ENCODE measurements at places on chromosomes 2 and 18.
A peak's percentile ranks its signal among the peaks of the same experiment; 100 is the strongest.

DNA sequence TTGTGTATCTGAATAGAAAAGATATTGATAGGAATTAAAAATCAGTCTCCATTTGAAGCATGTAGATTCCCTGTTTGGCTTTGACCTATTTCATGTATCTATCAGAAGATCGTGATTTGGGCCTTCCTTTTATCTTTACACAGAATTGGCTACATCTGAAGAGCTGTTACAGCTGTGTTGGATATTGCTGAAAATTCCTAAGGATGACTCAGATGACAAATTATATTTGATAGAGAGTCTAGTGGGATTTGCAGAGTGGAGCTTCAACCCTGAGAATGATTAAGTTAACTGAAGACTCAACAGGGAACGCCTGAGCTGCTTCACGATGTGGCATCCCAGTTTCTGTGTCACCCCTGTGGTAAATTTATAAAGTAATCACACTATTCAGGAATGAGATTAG, 4.9 kb upstream of the COL3A1 start:
- DNase-seq: no peak

GRCh38 chr18:42614619-42615293, 500.7 kb downstream of the RIT2 start:
- DNase-seq: no peak

DNA sequence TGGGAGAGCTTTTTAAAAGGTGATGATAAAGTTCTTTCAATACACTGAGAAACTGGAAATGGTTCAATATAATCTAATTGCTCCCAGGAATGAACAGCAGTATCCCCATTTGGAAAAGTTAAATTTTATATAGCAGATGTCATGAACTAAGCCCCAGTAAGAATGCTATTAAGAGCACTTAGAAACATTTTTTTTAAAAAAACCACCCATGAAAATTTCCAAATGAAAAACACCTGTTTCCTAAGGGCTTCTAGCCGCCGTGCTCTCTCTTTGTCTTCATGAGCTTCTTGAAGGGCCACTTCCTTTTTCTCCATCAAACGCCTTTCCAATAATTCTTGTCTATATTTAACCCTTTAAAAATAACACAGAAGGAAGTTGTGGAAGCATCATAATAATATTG, 77.0 kb downstream of the UPP2 start:
- DNase-seq: no peak

DNA sequence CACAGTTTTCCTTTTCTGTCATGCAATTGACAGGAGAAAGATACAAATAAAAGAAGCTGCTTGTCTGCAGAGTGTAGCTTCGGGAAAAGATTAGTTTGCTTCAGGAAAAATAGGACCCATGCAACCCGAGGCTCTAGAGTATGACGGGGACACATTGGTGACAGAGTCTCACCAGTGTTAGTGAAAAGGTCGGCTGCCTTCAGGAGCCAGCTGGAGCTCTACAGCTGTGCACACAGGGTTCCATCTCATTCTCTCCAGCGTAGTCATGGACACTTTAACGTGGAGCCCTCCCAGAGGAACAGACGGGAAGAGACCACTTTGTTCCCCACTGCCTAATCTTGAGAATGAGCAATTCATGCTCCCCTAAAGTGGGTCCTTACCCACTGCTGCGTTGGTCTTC, 42.9 kb downstream of the FECH start:
- DNase-seq: no peak

DNA sequence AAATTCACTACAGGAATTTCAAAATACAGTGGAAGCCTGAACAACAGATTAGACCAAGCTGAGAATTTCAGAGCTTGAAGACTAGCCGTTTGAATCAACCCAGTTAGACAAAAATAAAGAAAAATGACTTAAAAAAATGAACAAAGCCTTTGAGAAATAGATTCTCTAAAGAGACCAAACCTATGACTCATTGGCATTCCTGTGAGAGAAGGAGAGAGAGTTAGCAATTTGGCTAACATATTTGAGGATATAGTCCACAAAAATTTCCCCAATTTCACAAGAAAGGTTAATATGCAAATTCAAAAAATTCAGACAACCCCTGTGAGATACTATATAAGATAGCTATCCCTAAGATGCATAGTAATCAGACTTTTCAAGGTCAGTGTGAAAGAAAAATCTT, 78.0 kb downstream of the MYO3B start:
- DNase-seq: peak; percentile 71

DNA sequence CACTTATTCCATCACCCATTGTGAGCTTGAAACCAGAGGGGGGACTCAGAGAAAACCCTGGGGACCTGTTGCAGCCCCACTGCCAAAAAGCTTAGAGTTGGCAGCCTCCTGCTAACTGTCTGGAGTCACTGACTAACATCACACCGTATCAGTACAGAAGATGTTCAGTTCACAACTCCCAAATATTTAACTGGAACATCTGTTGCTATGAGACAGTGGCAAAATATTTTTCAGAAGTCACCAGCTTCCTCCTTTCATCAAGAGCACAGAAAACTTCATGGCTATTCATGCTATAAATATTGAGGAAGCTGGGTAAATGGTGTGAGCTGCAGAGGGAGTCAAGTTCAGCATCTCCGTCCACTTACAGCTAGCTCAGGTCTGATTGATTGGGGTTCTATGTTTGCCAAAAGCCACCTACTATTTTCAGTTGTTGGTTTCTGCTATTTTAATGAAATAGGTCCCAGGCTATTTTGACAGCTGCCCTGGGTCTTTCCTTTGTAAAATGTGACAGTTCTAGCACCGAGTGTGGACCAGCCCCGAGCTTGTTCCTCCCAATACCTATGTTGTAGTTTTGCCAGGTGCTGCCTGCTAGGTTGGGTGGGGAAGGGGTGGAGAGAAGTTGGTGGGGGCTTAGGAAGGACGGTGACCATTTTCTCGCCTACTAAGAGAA, 9.8 kb downstream of the TUBB6 start:
- no peak for DNase-seq

GRCh38 chr2:23351388-23352141, 33.4 kb upstream of the KLHL29 start:
- no peak for DNase-seq

DNA sequence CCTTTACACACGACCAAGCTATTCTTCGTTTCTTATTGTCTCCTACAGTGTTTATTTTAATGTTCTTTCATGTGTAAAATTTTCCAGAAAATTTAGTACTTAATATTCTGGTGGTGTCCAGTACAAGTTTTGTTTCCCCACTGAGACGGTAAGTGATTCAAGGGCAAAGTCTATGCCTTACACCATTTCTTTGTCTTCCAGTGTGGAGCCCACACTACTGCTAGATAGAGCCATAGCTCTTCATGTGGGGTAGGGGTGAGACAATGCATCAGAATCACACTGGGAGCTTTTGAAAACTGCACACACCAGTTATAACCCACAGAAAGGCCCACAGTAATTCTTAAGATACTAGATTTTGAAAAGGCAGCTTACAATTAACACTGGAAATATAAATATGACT, 125.6 kb downstream of the TDRD15 start:
- no peak for DNase-seq

DNA sequence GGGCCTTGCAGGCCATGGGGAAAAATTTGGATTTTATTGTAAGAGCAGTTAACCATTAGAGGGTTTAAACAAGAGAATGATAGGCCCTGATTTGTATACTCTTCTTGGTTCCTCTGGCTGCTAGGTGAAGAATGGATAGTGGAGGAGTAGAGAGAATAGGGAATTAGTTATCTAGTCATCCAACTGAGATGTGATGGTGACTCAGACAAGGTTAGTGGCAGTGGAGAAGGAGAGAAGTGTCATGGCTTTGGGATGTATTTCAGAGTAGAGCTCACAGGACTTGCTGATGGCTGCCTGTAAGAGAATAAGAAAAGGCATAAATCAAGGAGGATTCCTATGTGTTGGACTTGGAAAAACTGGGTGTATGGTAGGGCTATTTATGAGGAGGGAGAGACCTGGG, 169.4 kb downstream of the PLCL1 start:
- DNase-seq: no peak

DNA sequence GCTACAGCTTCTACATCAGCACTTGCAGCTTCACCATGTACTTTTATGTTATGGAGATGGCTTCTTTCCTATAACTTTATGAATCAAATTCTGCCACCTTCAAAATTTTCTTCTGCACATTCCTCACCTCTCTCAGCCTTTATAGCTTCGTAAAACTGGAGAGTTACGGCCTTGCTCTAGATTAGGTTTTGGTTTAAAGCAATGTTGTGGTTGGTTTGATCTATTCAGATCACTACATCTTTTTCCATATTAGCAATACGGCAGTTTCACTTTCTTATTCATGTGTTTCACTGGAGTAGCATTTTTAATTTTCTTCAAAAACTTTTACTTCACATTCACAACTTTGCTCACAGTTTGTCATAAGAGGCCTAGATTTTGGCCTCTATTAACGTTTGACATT, 242.9 kb upstream of the GYPC start:
- no peak for DNase-seq

DNA sequence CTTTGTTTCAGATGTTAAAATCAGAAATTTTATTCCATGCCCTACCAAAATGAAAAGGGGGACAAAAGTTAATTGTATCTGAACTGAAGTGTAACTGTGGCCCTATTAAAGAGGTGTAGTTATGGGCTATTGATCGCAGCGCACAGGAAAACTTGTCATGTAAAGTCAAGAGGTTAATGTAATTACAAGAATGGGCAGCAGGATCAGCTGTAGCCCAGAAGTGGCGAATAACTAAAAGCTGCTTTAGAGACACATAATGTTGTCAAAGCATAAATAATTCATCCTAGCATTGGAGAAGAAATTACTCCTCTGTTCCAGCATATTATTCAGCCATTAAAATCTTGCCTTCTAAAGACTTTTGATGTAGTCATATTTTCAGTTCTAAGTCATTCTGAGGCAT, 211.8 kb downstream of the EPHA4 start:
- DNase-seq: no peak

DNA sequence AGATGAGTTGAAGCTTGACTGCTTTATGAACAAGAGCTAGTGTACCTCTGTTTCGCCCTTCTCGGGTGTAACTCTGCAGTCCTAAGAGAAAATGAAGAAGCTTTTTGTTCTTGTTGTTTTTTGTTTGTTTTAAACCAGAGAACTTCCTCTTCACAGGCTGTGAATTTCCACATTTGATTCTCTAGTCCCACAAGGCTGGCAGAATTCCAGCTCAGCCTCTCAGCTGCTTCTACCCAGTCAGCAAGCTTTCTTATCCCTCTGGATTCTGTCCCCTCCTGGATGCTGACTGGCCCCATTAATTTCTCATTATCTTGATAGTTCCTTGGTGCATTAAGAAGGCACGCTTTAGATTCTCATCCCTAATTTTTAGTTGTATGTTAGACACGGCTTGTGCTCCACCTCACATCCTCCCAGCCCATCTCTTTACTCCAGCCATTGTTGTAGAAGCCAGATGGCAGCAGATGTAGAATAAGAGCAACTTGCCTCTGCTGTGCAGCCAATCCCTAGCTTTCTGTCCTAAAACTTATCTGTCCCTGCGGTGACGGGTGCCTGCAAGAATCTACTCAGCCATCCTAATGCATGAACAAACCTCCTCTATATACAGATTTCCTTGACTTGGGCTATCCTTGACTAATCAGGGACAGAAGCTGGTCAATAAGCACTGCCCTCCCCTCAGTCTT, 12.3 kb upstream of the RESP18 start:
- no peak for DNase-seq

DNA sequence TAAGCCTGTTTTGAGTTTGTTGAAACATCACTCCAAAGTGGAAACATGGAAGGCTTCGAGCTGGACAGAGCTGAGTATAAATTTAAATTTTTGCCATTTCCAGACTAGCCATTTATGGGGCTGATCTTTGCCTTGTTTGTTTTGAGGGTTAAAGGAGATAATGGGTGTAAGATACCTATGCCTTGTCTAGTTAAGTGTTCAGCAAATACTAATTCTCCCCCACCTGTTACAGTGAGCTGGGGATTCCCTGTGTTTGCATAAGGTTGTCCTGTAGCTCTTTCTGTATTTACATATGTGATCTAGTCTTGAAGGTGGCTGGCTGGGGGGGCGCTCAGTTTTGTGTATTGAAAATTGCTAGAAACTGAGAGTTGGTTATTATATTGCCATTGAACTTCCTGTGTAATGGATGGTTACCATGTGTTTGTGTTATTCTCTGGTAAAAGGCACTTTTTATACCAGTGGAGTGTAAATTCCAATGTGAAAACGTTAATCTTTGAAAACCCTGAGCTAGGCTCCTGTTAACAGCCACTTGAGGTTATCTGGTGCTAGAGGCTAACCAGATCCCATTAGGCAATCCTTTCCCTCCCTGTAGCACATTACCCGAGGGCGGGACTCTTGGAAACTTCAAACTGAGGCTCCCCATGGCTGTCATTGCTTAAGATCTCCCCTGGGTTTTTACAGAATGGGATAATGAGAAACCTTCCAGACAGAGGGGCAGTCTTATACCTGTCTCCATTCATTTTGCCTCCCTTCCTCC, 26.7 kb downstream of the TANC1 start:
- no peak for DNase-seq

- DNase-seq: no peak
These were observed 524 bp downstream of the ANKRD30B start for GRCh38 chr18:14748496-14748895.

DNA sequence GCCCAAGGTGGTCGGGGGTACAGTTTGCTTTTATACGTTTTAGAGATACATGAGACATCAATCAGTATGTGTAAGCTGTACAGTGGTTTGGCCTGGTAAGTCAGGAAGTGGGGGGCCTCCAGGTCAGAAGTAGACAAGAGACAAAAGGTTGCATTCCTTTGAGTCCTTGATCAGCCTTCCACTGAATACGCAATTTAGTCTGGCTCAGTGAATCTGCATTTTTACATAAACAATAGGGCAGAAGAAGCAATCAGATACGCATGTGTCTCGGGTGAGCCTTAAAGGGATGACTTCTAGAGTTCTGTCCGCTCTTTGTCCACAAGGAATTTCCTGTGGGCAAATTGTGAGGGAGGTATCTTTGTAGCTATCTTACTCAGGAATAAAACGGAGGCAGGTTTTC, 87.2 kb downstream of the SOWAHC start:
- DNase-seq: no peak

DNA sequence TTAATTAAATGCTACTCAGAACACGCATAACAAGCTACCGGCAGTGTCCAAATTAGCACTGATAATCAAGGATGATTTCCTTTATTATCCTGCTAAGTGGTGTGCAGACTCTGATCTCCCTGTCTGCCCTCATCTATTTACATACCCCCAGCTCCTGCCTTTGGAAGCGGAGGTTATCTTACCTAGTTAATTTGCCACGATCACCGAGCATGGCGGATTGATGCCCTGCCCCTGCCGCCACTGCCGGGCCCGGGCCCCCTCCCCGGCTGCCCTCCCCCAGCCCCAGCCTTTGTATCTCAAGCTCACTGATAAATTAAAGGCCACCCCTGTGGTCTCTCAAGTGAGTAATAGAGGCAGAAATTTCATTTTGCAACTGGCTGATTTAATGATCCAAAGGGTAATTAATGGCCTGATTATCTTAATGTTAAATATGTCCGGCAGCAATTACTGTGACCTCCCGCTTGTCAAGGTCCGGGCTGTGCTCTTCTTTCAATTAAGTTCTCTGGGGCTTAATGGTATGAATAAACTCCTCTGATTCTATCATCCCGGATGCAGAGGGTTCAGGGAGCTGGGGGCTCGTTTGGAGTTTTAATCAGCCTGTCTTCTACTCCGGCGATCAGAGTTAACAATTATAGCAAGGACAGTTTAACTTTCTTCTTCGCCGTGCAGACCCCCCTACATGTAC, 113.4 kb downstream of the GBX2 start:
- no peak for DNase-seq

GRCh38 chr2:233346930-233347329, 7.4 kb upstream of the DGKD start:
- no peak for DNase-seq
